RWPE1 (cell line): ENCODE measurements at places on chromosomes 1 and 21.

DNA sequence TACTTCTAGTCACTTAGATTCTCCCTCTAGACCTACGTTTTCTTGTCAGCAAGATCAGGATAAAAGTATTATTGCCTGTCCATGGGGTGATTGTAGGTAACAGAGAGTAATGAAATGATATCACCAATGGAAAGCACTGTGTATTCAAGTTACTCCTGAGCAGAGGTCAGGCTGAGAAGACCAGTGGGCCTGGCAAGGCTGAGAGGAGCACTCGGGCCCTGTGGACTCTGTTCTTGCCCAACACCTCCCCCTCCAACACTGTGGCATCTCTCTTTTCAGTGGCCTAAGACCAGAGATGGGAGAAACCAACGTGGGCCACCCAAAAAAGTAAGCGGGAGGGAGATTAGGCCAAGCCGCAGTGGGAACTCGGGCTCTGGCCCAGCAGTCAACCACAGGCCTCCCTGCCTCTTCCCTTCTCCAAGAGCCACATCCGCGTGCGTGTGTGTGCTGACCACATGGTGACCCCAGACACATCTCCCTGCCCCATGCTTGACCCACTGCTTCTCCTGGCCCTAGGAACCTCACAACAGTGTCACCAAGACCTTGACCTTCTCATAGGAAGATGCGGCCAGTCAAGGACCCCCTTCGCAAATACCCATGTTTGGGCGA, 12.3 kb downstream of the RORC start:
- DNase-seq, result no peak

- no peak for DNase-seq
Observed at GRCh38 chr1:196550731-196551130, 57.5 kb downstream of the KCNT2 start.

- DNase-seq, result no peak
Observed at GRCh38 chr1:43387976-43388599, 1.5 kb downstream of the MED8 start.

- no peak for DNase-seq
Observed at GRCh38 chr1:15584489-15585363, at the start of gene AGMAT. Gene AGMAT (minus strand): TSS chr1:15585051. CDS start chr1:15584967, 84 bp downstream.

DNA sequence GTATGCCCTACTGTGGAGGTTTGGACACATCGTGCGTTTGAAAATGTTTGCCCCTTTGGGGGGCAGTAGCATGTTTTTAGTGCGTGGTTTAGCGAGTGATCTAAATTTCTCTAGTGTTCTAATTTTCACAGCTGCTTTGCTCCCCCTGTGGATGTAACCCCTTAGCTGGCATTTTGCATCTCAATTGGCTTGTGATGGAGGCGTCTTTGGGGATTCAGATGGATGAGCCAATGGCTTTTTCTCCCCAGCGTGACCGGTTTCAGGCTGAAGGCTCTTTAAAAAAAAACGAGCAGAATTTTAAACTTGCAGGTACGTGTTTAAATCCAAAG, 836 bp downstream of the CDC7 start:
- DNase-seq, result peak; percentile 52

- DNase-seq, result no peak
Observed at GRCh38 chr1:12052997-12053686, 10.0 kb upstream of the TNFRSF8 start.

DNA sequence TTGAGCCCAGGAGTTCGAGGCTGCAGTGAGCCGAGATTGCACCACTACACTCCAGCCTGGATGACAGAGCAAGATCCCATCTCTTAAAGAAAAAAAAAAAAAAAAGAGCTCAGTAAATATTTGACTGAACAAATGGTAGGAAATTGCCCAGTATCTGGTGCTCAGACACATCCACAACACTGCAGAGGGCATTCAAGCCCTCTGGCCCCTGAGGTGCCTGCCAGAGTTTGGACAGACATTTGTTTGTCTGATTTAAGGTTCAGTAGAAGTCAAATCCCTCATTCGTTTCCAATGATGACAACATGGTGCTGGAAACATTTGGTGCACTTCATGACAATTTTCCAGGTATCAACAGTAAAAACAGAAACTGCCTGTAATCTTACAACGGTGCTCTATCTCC, 86.6 kb downstream of the HLCS start:
- DNase-seq, result no peak

GRCh38 chr1:207944571-207944970, 33.6 kb upstream of the CD34 start:
- DNase-seq, result peak; percentile 53

GRCh38 chr1:94973309-94973922, 46.5 kb upstream of the CNN3 start:
- DNase-seq, result no peak

DNA sequence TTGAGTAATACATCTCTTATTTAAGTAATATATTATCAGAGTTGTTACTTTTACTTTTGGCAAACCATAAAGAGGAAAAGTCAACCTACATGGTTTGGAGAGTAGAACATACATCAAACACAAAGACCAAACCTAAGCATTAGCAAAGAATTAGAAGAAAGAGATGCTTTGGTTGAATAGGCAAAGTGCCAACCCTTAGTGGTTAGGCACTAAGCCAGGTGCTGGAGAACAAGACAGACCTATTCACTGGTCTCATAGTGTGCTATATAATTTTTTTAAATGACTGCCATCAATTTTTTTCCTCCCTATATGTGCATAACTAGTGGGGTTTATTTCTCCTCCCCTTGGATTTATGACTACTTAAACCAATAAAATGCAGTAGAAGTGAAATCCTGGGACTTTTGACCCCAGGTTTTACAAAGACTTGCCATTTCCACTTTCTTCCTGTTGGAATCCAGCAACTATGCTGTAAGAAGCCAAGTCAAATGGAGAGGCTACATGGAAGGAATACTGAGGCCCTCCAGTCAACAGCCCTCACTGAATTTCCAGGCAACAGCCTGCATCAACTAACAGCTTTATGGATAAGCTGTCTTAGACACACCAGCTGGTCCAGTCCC, 69.8 kb upstream of the HAO2 start:
- DNase-seq, result peak; percentile 13

DNA sequence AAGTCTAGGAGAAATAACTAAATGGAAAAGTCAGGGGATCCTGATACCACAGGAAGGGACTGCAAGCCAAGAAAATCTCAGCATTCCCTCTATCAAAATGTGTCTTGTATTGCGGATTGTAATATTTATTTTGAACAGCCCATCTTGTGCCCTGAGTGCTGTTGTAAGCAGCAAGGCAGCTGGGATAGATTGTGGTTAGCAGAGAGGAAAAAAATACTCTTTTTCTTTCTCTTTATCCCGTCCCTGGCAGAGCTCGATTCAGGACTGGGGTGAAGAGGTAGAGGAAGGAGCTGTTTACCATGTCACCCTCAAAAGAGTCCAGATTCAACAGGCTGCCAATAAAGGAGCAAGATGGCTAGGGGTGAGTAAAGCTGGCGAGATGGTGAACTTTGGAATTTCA, 1.2 kb downstream of the RGL1 start:
- no peak for DNase-seq

DNA sequence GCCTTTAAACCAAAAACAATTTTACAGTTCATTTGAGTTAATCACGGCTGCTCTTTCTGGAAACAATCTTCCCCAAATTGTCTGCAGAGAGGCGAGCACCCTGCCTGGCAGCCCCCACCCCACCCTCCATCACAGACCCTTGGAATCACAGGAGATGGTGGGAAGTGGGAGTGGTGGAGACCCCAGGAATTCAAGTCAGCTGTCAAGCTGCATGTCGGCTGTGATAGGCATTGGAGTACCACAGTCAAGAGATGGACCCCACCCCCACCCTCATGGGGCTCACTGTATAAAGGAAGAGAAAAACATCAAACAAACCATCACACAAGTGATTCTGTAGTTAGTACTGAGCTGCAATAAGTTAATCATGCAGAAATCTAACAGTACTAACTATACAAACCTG, 360.4 kb downstream of the MATN1 start:
- no peak for DNase-seq

DNA sequence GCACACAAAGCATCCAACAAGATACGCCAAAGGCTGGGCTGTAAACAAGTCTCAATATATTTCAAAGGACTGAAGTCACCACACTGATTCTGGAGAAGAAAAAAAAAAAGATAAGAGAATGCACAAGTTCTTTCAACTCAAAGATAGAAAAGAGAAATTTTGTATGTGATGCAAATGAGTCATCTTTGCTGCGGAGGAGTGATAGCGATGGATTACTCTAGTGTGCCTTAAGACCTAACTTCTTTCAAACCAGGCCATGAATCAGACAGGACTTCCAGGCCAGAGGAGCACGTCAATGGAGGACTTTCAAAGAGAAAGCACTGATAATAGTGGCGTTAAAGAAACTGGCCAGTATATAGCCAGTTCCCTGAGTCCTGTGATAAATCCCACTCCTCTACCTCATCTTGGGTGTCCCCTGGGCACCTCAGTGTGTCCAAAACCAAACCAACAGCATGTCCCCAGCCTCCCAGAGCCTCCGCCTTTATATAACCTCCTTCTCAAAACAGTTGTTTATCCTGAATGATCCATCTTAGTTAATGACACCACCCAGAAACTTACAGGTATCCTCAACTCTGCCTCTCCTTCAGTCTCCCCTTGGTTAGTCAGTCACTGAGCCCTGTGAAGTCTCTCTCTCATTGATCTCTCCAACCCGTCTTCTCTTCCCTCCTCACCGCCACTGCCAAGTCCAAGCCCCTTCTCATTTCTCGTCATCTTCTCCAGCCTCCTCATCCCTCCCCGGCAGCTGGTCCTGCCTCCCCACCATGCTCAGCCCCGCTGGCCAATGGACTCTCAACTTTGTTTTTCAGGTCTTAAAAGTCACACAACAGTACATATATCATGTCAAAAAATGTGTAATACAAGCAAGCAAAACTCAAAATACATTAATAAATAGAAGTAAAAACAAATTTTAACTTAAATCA, 47.2 kb upstream of the IFFO2 start:
- DNase-seq, result no peak

DNA sequence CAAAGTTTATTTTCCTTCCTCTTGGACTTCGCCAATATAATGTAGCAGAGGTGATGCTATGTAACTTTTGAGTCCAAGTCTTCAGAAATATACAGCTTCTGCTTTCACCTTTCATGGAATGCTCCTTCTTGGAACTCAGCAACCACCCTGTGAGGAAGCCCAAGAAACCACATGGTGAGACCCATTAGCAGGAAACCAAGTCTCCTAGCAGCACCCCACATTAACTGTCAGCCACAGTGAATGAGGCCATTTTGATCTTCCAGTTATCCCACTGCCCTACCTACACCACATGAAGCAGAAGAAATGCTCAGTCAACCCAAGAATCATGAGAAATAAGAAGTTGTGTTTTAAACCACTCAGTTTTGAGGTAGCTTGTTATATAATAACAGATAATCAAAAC, 58.2 kb downstream of the PAPPA2 start:
- no peak for DNase-seq

DNA sequence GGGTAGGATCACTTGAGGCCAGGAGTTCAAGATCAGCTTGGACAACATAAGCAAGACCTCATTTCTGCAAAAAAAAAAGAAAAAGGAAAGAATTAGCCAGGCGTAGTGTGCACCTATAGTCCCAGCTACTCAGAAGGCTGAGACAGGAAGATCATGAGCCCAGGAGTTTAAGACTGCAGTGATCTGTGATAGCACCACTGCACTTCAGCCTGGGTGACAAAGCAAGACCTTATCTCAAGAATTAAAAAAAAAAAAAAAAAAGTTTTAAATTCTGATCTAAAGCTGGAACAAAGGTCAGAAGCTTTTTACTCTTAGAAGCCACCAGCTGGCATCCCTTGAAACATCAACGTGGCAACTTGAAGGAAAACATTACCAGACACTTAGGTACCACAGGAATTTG, 45.3 kb downstream of the HENMT1 start:
- DNase-seq, result no peak

DNA sequence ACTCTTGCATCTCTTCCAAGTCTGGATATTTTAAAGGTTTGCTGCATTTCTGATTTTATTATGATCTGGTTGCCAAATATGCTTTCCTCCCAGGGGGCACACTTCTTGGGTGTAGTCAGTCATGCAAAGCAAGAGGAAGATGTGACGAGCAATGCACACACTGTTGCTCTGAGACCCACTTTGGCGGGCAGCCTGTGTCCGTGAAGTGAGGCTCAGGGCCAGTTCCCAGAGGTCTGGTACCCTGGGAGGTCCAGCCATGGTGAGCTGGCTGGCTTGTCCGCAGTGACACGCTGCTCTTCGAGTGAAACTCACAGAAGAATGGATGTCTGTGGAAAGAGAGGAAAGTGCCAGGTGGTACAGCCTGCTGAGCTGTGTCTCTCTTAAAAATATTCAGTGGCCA, 52.8 kb upstream of the EDN2 start:
- no peak for DNase-seq
